ENCODE measurements at places on chromosomes 7 and 10. TPM values are rescaled to one million over a fixed set of nuclear protein-coding genes. Genes with fewer than 3 reads are reported as not detected.

JAKMIP3 gene
- total RNA-seq, result 3.3 TPM

IL6 gene
- total RNA-seq, result not detected

LBX1 gene
- total RNA-seq, result not detected

FFAR4 gene
- total RNA-seq, result 0.12 TPM

EPC1 gene
- 65.8 TPM for total RNA-seq
